ENCODE measurements at places on chromosomes 11 and 22.

- DNase-seq, result no peak
Measured at GRCh38 chr11:71322192-71322735, 69.9 kb upstream of the SHANK2 start.

DNA sequence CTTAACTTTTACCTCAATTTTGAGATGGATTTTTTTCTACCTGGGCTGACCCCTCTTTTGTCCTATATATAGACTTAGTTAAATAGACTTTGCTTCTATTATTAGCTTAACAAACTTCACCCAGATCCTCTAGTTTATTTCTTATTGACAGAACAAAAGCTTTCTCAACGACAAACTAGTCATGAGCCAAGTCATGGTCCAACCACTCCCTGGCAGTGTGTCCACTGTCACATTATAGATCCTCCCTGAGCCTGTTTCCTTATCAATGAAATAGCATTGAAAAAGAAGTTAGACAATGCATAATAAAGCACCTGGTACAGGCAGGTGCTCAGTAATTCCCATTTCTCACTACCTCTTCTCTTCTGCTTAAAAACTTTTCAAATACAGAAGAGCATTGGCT is 155.1 kb downstream of the SPON1 start:
- DNase-seq, result no peak

DNA sequence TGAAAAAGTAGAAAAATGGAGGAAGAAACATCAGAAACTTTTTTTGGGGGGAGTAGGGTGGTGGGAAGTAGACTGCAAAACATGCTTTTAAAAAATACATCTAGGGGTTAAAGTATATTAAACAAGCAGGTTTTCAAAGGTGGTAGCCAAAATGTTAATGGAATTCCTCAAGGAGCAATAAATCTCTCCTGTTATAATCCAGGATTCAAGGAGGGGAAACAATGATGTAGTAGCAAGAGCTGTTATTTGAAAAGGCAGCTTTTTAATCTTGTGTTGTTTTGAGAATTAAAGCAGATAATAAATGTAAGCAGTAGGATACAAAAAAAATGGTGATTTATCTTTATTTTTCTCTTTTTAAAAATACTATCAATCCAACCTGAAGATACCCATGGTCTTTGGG is 736.5 kb upstream of the CCDC90B start:
- no peak for DNase-seq

DNA sequence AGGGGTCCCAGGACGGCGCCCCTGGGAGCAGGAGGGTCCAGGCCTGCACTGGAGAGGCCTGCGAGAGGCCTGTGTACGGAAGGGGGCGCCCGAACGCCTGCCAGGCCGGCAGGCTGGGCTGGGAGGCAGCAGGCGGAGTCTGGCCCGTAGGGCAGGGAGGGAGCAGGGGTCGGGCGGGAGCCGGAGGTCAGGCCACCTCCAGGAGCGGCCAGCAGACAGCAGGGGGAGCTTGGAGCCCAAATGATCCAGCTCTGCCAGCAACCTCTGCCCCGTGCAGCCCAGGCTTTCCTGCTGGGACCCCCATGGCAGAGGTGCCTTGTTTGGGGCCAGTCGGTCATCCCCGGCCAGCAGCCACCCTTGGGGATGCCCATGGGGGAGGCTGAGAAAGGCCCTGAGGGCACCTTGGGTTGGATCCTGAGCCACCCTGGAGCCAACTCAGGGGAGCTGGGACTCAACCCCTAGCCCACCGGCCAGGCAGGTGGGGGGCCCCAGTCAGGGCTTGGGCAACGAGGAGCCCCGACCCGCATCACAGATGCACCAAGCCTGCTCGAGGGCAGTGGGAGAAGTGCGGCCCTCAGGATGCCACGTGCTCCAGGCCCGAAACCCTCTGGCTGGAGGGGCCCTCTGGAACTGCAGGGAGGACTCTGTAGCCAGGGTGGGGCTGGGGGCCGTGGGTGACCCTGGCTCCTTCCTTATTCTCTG is 9.6 kb upstream of the SYT8 start:
- no peak for DNase-seq

DNA sequence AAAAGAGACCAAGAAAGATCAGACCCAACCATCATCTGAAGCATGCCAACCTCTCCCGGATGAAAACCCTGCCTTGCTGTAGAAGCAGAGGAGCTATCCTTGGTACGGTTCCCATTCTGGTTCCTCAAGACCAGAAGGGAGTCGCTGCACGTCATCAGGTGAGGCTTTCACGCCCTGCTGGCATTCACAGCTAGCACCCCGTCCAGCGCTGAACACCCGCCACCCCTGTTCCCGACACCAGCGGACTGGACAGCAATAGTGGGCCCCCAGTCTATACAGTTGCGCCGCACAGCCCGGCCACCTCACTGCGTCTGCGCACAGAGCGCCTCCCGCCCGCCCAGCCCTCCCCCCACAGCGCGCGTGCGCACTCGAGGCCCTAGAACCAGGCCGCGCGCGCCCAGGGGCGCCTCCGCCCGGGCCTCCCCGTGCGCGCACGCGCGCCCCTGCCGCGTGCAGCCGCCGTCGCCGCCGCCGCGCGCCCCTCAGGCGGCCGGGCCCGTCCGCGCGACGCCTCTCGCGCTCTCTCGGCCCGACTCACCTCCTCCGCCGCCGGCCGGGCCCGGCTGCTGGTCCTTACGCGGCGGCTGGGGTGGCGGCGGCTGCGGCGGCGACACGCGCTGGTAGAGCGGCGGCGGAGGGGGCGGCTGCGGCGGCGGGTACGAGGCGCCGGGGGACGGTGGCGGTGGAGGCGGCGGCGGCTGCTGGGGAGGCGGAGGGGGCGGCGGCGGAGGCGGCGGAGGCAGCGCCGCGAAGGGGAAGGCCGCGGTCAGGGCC is 706 bp downstream of the SF1 start:
- DNase-seq, result peak; percentile 78

- DNase-seq, result no peak
Measured at GRCh38 chr11:117919341-117919740, 9.9 kb downstream of the TMPRSS13 start.

DNA sequence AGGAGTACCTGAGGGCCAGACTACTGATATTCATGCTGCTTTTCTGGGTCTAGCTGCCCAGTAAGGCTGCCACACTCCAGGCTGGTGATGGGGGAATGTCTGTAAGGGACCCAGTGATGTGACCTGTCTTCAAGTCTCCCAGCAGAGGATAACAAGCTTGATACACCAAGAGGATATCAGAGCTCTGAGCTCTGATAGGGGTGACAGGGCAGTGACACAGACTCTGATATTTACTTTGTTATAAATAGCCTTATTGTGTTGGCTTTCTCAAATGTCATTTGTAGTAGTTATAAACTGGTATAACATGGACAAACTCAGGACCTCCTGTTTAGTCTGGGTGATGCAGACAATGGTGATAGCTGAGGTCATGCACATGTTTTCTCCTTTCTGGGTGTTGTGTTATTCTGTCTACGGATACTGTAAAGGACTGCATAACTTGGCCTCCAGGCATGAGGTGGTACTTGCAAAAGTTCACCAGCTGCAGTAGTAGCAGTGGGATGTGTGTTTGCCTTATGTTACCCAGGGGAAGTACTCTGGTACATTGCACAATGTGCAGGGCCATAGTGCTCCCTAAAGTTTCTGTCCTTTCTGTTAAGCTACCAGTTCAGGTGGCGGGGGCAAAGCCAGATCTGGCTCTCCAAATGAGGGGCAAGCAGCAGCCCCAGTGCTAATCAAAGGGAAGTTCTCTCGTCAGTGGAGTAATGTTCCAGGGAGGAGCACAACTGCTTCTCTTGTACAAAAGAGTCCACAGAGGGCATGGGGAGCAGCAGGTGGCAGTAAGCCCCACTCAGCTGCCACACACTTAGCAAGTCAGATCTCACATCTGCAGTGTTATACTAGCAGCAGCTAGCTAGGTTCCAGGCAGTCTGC is 812.2 kb downstream of the JRKL start:
- no peak for DNase-seq

DNA sequence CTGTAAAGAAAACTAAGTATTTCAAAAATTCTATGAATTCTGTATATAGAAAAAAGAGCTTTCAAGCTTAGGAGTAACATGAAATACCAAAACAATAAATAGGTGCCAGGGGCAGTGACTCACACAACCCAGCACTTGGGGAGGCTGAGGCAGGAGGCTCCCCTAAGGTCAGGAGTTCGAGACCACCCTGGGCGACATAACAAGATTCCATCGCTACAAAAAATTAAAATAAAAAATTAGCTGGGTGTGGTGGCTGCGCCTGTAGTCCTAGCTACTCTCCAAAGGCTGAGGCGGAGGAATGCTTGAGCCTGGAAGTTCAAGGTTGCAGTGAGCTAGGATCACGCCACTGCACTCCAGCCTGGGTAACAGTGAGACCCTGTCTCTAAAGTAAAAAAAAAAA is 21.5 kb downstream of the ZNF280B start:
- DNase-seq, result no peak

- DNase-seq, result no peak
Measured at GRCh38 chr22:37273126-37273845, 9.0 kb upstream of the CYTH4 start.

- no peak for DNase-seq
Measured at GRCh38 chr11:14364322-14364721, 5.3 kb upstream of the RRAS2 start.

GRCh38 chr11:115170133-115170815 is 333.9 kb downstream of the CADM1 start:
- DNase-seq, result no peak

DNA sequence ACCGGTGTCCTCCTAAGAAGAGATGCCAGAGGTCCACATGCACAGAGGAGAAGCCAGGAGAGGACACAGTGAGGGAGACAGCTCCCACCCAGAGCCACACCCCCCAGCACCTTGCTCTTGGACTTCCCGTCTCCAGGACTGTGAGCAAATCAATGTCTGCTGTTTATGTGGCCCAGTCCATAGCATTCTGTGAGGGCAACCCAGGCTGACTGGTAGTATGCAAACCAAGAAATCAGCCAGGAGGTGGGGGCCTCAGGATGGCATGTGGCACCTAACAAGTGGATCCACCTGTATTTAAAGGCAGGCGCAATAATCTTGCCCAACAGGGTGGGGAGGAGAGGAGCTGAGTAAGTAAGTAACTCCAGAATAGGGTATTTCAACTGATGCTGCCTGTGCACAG is 136.4 kb downstream of the BRD1 start:
- no peak for DNase-seq

GRCh38 chr11:96126917-96127595 is 203.1 kb upstream of the MTMR2 start:
- DNase-seq, result no peak

DNA sequence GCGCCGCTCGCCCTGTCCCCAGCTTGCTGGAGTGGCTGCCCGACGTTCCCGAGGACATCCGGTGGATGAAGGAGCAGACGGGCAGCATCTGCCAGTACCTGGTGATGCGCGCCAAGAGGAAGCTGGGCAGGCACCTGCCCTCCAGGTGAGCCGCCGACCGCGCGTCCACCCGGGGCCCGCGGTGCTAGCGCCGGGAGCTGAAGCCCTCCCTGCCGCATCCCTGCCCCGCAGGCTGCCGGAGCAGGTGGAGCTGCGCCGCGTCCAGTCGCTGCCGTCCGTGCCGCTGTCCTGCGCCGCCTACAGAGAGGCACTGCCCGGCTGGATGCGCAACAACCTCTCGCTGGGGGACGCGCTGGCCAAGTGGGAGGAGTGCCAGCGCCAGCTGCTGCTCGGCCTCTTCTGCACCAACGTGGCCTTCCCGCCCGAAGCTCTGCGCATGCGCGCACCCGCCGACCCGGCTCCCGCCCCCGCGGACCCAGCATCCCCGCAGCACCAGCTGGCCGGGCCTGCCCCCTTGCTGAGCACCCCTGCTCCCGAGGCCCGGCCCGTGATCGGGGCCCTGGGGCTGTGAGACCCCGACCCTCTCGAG is 3.3 kb upstream of the CRACR2B start:
- DNase-seq, result no peak

DNA sequence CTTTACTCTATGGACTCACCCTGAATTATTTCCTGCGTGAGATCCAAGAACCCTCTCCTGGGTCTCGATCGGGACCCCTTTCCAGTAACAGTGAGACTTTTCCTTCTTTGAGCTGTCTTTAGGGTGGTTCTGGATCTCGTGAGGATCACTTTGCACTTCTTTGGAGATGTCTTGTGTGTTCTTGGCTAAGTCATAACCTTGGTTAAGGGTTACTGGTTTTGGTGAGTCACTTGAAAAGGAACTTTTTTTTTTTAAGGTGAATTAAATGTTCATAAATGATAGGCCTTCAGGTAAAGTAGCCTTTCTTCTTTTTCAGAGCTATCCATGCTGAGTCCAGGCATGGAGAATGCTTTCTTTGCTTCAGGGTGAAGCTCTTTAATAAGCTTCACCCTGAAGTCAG is 19.4 kb upstream of the GSTP1 start:
- no peak for DNase-seq

GRCh38 chr11:118055966-118056365 is 20.9 kb upstream of the TMPRSS4 start:
- no peak for DNase-seq

- DNase-seq, result no peak
Measured at GRCh38 chr11:40187295-40187694, 1272.2 kb downstream of the LRRC4C start.

GRCh38 chr11:88534185-88534584 is 196.6 kb upstream of the CTSC start:
- no peak for DNase-seq

DNA sequence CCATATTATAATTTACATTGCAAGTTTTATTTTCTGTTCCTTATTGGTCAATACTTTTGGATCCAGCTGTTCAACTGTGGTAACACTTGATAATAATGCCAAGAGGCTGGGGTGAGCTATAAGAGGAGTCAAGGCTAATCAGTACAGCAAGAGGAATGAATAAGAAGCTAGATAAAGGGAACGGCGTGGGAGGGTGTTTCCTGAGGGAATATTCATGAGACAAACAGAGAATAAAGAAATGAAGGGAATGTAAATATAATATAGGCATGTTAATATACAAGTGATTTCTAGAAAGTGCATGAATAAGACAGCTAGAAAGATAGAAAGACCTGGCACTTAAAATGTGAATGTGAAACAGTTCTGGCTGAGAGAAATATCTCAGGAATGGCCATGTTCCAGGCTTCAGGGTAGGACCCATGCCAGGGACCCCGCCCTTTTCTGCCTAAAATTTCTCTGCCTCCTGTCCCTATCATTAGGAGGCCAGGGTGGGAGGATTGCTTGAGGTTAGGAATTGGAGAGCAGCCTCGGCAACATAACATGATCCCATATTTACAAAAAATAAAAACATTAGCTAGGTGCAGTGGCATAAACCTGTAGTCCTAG is 3.9 kb downstream of the OR51B4 start:
- no peak for DNase-seq

DNA sequence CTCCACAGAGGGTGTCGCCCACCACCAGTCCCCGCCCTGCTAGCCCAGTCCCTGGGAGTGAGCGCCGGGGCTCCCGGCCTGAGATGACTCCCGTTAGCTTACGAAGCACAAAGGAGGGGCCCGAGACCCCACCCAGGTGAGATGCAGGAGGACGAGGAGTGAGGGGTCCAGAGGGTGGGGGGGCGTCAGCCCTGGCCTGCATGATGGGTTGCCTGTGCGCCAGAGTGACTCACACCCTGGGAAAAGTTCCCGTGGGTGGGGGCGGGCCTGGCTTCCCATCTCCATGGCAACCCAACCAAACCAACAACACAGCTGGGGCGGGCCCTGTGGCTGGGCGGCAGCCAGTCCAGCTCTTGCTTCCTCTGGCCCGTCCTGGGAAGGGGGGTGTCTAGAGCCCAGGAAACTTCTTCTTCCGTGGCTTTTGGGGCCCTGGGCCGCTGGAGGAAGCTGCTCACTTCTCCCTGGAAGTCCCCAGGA is 4.5 kb downstream of the GAS2L1 start:
- peak; percentile 18 for DNase-seq

Measured in T-helper 9 cell (primary cell).